ENCODE measurements at places on chromosomes 6 and 20.

GRCh38 chr6:5403076-5403475 is 141.8 kb downstream of the FARS2 start:
- DNase-seq: no peak

- no peak for DNase-seq
Measured at GRCh38 chr6:35757456-35758123, 18.8 kb upstream of the CLPSL2 start.

DNA sequence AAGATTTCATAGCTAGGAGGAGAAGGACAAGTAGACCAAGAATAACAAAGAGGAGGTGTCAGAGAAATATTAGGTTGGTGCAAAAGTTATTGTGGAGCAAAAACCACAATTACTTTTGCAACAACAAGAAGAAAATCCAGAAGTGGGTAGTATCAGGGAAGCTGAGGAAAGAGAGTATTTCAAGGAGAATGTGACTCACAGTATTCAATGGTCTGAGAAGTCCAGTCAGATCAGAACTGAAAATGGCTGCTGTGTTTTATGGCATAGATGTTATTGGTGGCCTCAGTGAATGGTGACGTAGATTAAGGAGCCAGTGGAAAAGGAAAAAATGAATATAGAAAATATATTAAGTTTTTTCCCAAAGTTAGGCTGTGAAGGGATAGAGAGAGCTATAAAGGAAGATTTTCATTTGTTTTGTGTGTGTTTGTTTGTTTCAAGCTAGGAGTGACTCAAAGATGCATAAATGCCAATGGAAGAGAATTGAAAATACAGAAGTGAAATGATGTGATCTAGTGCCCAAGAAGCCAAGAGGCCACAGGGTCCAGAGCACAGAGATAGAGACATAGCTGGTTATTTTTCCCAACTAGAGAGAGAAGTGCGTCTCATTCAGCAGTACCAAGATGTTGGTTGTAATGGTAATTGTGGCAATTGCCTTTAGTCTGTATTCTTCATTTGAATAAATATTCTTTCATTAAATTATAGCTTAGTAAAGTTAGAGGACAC is 112.8 kb downstream of the ADTRP start:
- DNase-seq: no peak

GRCh38 chr20:52060794-52061714 is 130.5 kb downstream of the ZFP64 start:
- DNase-seq: no peak

DNA sequence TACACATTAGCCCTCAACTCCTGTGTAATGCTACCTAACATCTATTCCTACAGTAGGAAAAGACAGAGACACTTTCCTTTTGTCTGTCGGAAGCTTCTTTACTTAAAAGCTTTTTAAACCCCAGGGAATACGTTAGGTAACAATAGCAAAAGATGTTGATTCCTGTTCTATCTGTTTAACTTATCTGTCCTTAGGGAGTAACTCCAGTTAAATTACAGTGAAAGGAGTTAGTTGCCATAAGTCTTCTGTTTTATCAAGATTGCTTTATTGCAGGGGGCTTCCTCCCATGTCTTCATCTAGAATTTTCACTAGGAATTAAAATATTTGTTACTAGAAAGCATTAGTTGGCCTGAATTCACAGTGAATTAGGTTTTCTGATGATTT is 26.2 kb downstream of the TOP1 start:
- no peak for DNase-seq

Data from stimulated activated CD4-positive, alpha-beta T cell treated with anti-CD3 and anti-CD28 coated beads, Interleukin-2, amount 100 ng/mL, for 24 hours (primary cell).